Activated T-helper 1 cell treated with anti-CD3 and anti-CD28 coated beads, Interleukin-2, amount 50 U/mL, for 16 hours (primary cell): ENCODE measurements at places on chromosomes 6 and 20.

DNA sequence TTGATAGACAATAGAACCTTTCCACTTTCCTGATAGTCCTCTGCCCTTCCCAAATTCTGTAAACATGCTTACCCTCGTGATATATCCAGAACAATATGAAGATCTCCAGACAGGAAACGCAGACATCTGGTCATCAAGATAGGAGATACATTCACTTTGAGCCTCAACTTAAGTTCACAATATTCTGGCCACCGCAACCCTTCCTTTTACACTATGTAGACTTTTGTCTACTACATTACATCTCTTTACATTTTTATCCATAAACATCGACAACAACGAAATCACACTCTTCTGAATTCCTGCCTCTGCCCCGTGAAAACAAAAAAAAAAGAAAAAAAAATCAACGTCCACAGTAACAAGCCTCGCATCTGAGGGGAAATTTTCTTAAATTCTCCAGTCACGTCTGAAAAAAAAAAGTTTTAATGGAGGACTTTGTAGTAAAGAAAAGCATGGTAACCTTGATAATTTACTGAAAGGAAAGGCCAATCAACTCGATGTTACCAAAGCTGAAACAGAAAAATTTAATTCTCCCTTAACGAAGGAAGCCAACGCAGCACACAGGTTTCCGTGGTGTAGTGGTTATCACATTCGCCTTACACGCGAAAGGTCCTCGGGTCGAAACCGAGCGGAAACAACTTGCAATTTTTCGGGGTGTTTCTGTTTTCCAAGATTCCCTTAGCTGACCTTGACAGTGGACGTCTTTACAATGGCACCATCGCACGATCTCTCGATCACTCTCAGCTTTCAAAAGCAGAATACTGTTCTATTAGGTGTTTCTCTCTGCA lies 21.8 kb downstream of the POM121L2 start:
- DNase-seq, result no peak

- DNase-seq, result no peak
These were observed 7.5 kb upstream of the RREB1 start for GRCh38 chr6:7100072-7100752.

- DNase-seq, result no peak
These were observed 70.6 kb upstream of the EYA4 start for GRCh38 chr6:133170602-133171001.

GRCh38 chr6:157144859-157145568 lies 178.3 kb downstream of the TMEM242 start:
- DNase-seq, result no peak

DNA sequence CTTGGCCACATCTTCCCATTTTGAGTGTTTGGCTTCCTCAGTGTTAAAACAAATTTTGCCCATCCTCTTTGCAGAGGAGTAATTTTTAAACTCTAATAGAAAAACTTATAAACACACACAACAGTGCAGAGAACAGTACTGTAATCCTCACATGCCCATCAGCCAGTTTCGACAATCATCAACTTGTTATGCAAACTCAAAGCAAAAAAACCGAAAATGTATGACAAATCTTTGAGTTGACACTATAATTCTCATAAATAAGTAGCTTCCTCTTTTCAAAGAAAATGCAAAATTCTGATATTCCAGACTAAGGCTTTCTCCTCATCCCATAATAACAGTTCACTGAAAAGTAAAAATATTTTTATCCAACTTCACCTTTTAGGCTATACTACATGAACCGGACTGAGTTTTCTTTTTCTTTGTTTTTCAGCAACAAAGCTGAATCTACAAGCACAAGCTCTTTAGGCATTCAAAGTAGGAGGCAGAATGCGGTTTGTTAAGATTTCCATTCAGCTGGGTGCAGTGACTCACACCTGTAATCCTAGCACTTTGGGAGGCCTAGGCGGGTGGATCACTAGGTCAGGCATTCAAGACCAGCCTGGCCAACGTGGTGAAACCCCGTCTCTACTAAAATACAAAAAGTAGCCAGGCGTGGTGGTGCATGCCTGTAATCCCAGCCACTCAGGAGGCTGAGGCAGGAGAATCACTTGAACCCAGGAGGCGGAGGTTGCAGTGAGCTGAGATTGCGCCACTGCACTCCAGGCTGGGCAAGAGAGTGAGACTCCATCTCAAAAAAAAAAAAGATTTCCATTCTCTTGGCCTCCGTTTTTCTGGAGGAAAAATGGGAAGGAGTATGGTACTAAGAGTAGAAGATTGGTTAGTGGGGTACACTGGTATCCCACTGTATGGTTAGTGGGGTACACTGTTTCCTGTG lies 74.8 kb downstream of the GCNT2 start:
- no peak for DNase-seq
